Left kidney (tissue), 8 donors: ENCODE measurements at places on chromosomes 5 and 9.
A peak's percentile ranks its signal among the peaks of the same experiment; 100 is the strongest.

DNA sequence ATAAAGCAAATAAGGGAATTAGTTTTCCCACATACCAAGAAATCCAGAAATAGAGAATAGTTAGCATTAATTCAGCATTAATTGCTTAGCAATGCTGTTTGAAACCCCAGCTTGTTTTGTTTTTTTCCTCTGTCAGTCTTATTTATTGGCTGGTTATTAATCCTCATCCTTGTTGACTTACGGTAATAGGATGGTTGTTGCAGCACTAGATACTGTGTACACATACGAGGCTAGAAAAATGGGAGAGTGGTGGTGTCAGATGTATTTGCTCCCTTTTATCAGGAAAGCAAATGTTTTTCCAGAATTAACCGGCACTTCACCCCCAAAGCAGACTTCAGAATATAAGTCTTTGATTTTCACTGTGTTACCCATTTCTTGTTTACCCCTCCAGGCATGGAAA is 60.4 kb downstream of the ERBIN start:
- DNase-seq: peak; percentile 7

DNA sequence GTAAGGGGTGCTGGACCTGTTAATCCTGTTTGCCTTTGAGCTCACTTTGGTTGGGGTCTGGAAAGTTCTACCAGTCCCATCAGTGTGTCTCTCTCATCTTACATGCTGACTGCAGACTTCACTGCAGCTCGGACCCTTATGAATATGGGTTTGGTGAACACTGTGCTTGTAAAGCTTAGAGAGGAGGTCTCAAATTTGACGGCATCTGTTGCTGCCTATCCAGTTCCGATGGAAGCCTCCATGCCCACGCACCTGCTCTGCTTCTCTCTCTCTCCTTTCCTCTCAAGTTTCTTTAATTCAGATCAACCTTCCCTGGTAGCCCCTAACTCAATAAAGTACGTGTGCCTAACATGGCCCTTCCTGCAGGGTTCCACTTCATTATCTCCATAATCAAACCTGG is 217.9 kb downstream of the HSPA4 start:
- no peak for DNase-seq

- no peak for DNase-seq
Observed at GRCh38 chr5:43075319-43076293, 35.5 kb upstream of the ANXA2R start.

GRCh38 chr9:3497401-3497800 is 28.4 kb downstream of the RFX3 start:
- no peak for DNase-seq

DNA sequence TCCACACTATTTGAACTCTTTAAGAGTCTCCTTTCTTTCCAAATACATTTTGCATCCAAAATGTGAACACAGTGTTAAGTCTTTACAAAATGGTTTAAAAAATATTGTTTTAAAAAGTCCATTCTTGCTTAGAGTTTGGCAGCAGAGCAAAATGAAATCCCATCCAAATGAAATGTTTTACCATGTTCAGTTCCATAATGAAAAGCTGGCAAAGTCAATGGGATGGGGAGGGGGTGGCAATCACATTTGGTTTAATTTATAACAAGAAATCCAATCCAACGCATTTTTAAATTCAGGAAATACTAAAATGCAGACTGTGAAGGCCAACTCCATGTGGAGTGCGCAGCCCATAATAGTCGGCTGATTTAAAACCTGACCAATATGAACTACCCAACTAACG is 39.4 kb downstream of the MRPL36 start:
- DNase-seq: no peak

GRCh38 chr9:37374892-37375291 is 47.6 kb upstream of the GRHPR start:
- no peak for DNase-seq

DNA sequence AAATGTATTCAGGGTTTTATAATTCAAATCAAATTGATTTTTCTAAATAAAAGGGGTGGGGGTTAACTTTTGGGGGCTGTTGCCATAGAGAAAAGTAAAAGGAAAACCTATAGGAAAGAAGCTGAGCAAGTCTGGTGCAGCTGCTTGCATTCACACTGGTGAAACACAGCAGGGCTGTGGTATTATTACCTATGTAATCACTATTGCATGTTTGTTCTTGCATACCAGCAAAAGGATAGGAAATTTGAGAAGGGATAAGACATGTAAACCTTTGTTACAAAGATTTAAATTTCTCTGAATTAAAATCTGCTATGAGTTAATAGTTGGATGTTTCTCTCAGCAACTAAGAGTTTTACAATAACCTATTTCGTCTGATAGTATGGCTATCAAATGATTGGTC is 346.7 kb downstream of the EFNA5 start:
- no peak for DNase-seq

DNA sequence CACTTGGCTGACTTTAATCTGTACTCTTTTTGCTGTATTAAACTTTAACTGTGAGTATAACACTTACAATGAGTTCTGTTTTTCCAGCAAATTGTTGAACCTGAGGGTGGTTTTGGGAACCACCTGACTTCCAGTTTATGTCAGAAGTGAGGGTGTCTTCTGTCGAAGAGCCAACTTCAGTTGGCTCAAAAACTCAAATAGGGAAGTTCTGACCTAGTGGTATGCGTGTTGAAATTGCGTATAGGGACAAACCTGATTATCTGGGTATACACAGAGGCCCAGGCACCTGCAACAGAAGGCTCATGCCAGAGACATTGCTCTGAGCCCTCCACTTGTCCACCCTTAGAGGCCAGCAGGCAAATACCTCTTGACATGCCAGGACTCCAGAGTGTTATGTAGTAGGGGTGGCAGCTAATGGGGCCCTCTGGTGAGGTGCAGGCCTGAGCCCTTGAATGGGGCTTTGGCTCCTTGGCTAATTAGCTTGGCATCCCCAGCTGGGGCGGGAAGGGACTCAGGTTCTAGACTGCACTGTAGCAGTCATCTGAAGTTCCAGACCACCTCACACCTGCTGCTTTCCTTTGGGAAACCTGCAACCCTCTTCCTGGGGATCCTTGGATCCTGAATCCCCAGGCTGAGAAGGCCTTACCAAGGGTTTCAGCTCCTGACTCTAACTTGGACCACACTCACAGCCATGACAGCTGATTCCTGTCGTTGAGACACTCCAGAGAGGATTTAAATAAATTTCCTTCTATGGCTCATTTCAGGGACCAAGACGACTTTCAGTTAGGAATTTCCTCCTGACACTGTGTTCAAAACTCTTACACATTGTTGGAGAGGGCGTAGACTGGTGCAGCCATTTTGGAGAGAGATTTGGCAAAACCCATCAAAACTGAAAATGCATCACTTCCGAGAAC is 189.6 kb downstream of the HSPA4 start:
- no peak for DNase-seq

GRCh38 chr5:179504600-179505396 is 45.6 kb upstream of the RUFY1 start:
- no peak for DNase-seq

- no peak for DNase-seq
Observed at GRCh38 chr5:135071311-135071710, 37.3 kb upstream of the PITX1 start.
